ENCODE measurements at places on chromosomes 12 and 14.

GRCh38 chr14:48575772-48576171, 900.4 kb upstream of the MDGA2 start:
- no peak for DNase-seq

DNA sequence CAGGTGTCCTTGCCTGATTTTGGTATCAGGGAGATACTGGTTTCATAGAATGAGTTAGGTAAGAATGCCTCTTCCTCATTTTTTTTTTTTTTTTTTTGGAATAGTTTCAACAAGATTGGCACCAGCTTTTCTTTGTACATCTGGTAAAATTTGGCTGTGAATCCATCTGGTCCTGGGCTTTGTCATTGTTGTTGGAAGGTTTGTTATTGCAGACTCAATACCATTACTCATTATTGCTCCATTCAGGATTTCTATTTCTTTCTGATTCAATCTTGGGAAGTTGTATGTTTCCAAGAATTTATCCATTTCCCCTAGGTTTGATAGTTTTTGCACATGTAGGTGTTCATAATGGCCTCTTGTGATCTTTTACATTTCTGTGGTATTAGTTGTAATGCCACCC, 126.0 kb upstream of the KITLG start:
- no peak for DNase-seq

- no peak for DNase-seq
Observed at GRCh38 chr12:52831251-52831650, 2.9 kb downstream of the KRT79 start.

GRCh38 chr14:26872515-26873361, 274.9 kb upstream of the NOVA1 start:
- no peak for DNase-seq

- no peak for DNase-seq
Observed at GRCh38 chr14:53668897-53669296, 287.7 kb downstream of the BMP4 start.

- DNase-seq = no peak
Observed at GRCh38 chr14:81727218-81727617, 193.6 kb upstream of the SEL1L start.

DNA sequence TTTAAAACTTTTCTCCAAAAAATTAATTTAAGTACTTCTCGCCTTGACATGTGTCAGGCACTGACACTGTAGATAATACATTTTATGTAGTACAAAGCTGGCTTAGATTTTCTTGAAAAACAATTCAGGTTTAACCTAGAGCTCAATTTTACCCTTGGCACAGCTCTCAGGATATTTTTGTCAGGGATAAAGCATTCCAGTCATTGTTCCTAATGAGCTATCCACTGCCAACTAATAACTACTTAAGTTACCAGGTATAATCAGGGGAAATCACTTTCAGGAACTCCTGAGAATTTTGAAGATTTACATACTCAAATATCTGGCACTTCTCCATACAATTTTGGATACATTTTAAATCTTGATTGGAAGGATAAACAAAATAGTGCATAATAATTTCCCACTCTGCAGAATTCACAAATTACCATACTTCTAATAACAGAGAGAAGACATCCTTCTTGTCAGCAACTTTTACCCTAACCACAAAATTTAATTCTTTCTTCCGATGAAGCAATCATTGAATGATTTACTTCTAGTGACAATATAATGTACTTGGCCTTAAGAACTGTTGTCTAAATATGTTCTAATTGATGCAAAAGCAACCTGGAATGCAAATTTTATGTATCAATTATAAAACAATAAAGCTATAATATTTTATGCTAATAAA, 4.8 kb downstream of the RASSF9 start:
- no peak for DNase-seq

DNA sequence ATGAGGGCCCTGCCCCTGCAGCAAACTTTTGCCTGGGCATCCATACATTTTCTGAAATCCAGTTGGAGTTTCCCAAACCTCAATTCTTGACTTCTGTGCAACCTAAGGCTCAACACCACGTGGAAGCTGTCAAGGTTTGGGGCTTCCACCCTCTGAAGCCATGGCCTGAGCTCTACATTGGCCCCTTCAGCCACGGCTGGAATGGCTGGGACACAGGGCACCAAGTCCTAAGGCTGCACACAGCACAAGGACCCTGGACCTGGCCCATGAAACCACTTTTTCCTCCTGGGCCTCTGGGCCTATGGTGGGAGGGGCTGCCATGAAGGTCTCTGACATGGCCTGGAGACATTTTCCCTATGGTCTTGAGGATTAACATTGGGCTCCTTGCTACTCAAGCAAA, 266.3 kb downstream of the LRIG3 start:
- DNase-seq = no peak

DNA sequence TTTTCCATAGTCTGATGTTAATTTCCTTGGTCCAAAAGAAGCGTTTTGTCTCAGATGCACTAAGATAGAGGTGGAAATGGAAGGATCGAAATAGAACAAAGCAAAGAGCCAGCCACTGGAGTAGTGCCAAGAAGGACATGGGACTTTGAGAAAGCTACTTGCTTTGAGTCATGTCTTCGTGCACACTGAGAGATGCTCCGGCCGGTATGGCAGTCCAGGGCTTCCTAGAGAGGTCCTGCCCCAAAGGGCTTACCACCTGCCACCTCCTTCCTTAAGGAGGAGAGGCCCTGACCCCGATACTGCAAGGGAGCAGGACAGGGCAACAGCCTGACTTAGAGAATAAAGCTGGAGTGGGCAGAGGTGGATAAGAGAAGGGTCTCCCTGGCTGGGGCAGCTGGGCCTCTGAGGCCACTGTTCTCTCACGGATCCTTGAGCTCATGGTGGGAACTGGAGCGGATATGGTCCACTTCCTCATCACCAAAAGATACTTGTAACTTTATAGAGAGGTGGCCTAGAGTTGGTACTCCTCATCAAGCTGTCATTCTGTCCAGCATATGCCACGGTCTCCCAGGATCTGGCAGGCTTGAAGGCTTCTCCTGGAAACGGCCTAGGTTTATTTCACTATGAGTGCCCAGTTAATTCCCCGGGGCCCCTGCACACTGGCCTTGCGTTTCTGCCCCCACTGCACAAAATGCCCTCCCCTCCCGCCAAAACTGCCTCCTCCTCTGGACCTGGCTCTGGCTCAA, 57.4 kb downstream of the FOXN3 start:
- peak; percentile 8 for DNase-seq

DNA sequence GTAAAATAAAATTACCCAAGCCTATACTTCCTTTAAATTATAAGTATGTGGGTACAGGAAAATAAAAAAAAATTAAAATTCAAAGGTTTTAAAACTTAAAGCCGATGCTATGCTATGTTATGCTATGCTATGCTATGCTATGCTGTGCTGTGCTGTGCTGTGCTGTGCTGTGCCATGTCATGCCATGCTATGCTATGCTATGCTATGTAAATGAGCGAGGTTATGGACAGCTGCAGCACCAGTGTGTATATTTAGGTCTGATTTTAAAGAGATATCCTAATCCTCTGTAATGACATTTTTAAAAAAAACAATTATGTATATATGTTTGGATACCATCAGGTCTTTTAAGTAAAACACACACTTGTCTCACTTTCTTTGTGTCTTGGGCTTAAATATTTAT, 1822.0 kb upstream of the SEL1L start:
- no peak for DNase-seq

DNA sequence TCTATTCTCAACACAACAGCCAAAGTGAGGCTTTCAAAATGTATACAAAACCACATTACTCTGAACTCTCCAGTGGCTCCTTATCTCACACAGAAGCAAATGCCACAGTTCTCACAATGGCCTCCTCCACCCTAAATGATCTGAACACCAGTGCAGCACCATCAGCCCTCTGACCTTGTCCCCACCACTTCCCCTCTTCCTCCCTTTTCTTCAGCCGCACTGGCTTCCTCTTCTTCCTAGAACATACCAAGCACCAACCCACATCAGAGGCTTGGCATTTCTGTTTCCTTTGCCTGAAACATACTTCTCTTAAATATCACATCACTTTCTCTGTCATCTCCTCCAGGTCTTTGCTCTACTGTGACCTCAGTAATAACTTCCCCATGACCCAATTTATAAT, 66.3 kb downstream of the GPR135 start:
- DNase-seq = peak; percentile 63
